ENCODE measurements at places on chromosomes 3 and 15. TPM values are rescaled to one million over a fixed set of nuclear protein-coding genes. Genes with fewer than 3 reads are reported as not detected.

DNA sequence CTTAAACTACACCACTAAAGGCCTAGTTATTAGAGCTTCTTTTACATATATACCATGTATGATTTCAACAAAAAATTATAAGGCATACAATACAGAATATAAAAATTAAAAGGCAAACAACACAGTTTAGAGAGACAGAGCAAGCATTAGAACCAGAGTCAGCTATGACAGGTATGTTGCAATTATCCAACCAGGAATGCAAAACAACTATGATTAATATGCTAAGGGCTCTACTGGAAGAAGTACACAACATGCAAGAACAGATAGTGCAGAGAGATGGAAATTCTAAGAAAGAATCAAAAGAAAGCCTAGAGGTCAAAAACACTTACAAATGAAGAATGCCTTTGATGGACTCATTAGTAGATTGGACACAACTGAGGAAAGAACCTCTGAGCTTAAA, 39.6 kb downstream of the CCDC54 start:
- no peak for DNase-seq

GRCh38 chr3:167776066-167776685, 40.7 kb downstream of the SERPINI1 start:
- DNase-seq, result no peak

DNA sequence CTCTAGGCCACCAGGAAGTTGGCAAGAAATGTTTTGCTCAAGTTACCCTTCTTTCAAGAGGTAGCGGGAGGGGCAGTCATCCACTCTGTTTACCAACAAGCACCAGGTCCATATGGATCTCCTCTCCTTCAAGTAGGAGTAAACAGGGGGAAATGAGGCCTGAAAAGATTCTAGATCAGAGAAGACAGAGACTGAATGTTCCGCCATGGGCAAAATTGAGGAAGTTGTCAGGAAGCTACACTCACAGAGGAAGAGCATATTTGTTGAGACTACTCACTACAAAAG, 81.6 kb downstream of the KLF15 start:
- no peak for DNase-seq

DNA sequence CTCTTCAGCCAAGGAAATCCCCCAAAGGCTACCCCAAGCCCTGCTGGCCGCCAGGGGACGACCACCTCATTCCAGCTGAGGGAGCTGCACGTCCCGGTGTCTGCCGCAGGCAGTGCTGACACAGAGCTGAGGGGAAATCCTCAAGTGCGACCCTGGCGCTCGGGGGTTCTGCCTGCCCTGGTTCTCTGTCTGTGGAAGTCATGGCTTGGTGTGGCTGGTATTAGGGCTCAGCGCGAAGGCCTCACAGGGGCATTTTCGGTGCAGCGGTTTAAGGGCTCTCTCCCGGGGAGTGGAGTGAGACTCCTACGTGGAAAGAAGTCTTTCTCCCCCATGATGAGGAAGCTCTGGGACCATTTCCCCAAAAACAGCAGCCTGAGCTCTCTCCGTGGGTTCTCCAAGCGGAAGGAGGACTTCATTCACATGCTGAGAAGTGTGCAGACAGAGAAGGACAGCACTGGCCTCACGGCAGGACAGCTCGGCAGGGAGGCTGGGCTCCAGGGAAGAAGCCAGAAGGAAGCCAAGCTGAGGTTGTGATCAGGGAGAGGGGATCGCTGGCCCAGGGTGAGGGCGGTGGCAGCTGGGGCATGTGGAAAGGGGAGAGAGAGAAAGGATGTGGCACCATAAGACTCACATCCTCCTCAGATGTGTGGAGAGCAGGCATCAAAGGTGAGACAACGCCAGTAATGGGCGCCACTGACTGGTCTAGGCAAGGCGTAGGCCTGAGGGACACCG, 48.6 kb downstream of the KLF15 start:
- DNase-seq, result no peak

SGO1 gene
- 25.6 TPM for total RNA-seq

GRCh38 chr3:157247391-157247790, 87.4 kb upstream of the CCNL1 start:
- DNase-seq, result no peak

GRCh38 chr3:188951734-188952133, 220.0 kb upstream of the TPRG1 start:
- no peak for DNase-seq

- no peak for DNase-seq
Measured at GRCh38 chr3:10374311-10374710, 53.4 kb upstream of the SEC13 start.

GRCh38 chr3:179885950-179886349, 150.8 kb downstream of the PEX5L start:
- DNase-seq, result no peak

- no peak for DNase-seq
Measured at GRCh38 chr15:31049682-31050615, 51.6 kb downstream of the TRPM1 start.

LYZL4 gene
- total RNA-seq, result not detected

CELF6 gene
- 0.16 TPM for total RNA-seq

- no peak for DNase-seq
Measured at GRCh38 chr15:77697893-77698292, 65.2 kb upstream of the LINGO1 start.

DNA sequence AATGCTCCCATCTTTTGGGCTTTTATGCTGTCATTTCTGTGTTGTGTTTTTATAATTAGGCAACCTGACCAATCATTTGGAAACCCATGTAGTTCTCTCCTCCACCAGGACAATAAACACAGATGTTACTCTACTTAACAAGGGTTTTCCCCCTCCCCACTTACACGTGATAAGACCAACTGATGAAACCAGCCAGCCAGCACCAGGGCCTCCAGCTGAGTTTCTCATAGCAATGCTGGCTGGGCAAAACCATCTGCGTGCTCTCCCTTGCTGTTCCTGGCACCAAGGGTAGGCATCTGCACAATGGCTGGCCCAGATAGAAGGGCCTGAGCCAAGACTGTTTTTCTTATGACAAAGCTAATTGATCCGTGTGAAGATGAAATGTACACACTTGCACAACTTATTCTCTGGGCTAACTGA, 310.4 kb downstream of the PLCL2 start:
- DNase-seq, result no peak

SLC6A11 gene
- not detected for total RNA-seq

DNASE1L3 gene
- not detected for total RNA-seq

GRCh38 chr3:98784042-98784441, 20.9 kb downstream of the ST3GAL6 start:
- no peak for DNase-seq

KBTBD8 gene
- total RNA-seq, result 30.6 TPM

DNA sequence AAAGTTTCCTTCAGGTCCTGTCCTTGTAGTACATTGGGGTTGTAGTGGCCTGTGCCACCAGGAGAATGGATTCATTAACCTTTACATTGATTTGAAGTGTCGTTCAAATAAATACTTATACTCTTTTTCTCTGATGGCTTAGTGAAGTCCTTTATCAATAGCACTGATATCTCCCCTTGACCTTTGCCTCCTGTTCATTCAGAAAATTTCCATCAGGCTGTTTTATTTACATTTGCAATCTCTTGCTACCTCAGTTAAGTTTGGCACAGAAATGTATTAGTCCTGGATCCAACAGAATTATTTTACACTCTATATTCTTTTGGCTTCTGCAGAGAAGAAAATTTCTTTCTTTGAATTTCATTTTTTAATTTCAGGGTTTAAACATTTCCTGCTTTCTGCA, 497.0 kb downstream of the RBMS3 start:
- no peak for DNase-seq

ZNF717 gene
- 10.0 TPM for total RNA-seq

TMC3 gene
- total RNA-seq, result not detected

- DNase-seq, result no peak
Measured at GRCh38 chr3:49300595-49300994, 23.6 kb upstream of the C3orf62 start.

DNA sequence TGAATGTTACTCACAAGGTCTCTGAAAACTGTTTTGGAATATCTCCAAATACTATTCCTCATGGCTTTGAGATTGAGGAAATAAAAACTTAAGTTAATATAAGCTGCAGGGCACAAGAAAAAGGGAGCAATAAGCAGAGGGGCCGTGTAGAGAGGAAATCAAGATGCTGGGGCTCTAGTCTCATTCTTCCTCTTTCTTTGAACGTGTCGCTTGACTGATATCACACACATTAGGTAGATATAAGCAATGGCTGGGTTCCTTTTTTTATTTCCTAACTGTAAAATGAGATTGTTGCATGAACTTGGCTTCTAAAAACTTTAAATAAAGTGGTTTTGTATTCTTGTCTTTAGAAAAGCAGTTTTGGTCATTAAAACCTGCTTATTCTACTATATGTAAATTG, 326.7 kb upstream of the ROPN1 start:
- no peak for DNase-seq

HTR3E gene
- not detected for total RNA-seq

KNL1 gene
- 24.5 TPM for total RNA-seq

- DNase-seq, result no peak
Measured at GRCh38 chr15:68325726-68326125, 48.2 kb downstream of the FEM1B start.

SEMA7A gene
- total RNA-seq, result 51.4 TPM

- no peak for DNase-seq
Measured at GRCh38 chr3:37491343-37491742, 317.0 kb upstream of the LRRFIP2 start.

- DNase-seq, result no peak
Measured at GRCh38 chr3:134663721-134664456, 13.1 kb upstream of the KY start.

DNA sequence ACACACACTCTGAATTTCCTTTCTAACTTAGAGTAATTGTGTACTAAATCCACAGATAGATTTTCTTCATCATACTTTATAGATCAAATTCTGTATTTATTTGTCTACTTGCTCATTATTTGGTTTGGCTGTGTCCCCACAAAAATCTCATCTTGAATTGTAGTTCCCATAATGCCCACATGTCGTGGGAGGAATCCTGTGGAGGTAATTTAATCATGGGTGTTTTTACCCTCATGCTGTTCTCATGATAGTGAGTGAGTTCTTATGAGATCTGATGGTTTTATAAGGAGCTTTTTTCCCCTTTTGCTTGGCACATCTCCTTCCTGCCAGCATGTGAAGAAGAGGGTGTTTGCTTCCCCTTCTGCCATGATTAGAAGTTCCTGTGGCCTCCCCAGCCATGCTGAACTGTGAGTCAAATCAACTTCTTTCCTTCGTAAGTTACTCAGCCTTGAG, 198.3 kb upstream of the TGFBR2 start:
- no peak for DNase-seq

- DNase-seq, result no peak
Measured at GRCh38 chr3:77539677-77540076, 499.8 kb downstream of the ROBO2 start.

- no peak for DNase-seq
Measured at GRCh38 chr15:81532001-81532400, 158.0 kb upstream of the TMC3 start.

GRCh38 chr3:148389916-148390315, 307.8 kb upstream of the AGTR1 start:
- no peak for DNase-seq

Data from activated naive CD8-positive, alpha-beta T cell treated with anti-CD3 and anti-CD28 coated beads for 36 hours (primary cell).